Hematopoietic multipotent progenitor cell treated with erythropoietin and hydrocortisone succinate and interleukin-3 and kit ligand, for 8 days (in vitro differentiated cells): ENCODE measurements at places on chromosomes 3 and 15.

- DNase-seq, result no peak
These were observed 23.8 kb upstream of the CNTN6 start for GRCh38 chr3:1068985-1069384.

DNA sequence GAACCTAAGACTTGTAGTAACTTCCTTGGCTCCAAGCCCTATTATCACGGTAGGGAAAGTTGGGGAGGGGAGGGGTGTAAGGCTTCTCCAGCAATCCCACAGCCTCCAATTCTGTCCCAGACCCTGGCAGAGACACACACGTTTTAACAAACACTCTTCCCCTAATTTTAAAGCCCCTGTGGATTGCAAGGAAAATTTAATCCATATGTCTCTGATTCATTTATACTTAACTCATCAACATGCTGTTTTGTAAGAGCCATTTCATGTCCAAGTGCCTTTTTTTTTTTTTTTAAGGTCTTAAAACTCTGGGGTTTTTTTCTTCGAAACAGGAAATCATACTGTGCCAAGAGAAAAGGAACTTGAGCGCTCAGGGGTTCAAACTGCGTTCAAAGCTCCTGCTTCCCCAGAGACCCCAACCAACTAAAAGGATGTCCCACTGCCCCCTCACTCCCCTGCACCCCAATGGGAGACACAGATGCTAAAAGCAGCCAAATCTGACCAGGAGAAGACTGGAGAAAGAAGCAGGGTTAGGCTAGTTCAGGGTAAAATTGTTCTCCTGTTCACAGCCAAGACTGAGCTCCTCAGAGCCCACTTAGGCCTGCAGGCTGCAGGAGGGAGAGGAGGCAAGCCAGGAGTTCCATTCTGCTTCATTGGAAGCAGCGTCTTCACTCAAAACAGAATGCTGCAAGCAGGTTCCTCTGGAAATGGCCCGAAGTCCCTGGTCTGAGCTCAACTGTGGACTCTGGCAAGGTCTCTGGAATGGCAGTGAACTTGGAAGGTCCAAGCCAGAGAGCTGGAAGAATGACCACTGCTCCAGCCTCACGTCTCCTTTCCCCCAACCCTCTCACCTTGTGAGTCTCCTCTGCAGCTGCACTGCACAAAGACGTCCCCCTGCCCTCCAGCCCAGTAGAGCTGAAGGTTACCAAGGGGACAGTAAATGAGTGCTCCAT is 172.5 kb downstream of the NTRK3 start:
- no peak for DNase-seq

DNA sequence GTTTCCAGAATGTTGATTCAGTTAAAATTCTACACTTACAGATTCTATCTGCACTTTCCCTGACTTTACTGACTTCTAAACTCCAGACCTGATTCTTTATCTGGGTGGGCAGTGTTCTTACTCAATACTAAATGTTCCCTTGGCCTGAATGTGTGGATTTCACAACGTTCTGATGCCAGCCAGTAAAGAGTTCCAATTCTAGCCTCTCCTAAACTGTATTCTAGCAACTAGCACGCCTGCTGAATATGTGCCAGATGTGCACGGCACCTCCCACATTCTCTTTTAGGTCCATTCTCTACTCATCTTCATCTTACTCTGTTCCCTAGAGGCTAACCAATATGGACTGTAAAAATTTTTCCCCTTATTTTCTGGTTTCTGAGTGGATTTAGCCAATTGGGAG is 479.5 kb upstream of the AGTR1 start:
- DNase-seq, result no peak

DNA sequence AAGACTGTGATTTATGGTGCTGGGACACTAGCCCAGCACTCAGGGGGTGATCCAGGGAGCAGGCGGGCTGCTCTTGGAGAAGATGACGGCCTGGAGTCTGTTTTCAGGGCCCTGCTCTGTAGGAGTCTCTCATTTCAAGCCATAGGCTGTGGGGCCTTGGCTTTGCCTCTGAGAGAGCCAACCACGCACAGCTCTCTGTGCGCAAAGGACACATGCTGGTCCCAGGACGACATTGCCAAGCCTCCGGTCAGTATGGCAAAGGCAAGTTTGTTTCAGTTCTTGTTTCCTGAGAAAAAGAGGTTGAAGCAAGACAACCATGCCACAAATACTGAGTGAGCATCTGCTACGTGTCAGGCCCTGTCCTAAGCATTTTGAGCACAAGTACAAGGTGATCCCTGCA is 197.1 kb downstream of the EPHB1 start:
- no peak for DNase-seq

- DNase-seq, result no peak
These were observed 1076.9 kb upstream of the CFAP20DC start for GRCh38 chr3:60126511-60127304.

DNA sequence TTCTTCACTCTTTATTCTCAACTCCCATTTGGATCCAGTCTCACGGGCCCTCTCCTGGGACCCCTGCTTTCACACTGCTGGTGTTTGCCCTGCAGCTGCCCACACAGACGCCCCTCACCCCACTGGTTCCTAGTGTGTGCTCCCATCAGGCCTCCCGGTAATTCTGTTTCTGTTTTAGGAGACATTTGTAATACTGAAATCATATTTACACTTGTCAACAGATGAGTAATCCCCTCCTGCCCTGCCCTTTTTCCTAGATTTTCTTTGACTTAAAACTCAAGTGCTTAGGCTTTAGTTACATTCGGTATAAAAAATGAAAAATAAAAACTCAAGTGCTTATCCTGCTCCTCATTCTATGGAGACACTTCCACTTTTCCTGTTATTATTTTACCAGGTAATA is 18.4 kb upstream of the ABTB1 start:
- DNase-seq, result no peak

GRCh38 chr15:39789736-39790135 is 7.1 kb upstream of the FSIP1 start:
- no peak for DNase-seq

DNA sequence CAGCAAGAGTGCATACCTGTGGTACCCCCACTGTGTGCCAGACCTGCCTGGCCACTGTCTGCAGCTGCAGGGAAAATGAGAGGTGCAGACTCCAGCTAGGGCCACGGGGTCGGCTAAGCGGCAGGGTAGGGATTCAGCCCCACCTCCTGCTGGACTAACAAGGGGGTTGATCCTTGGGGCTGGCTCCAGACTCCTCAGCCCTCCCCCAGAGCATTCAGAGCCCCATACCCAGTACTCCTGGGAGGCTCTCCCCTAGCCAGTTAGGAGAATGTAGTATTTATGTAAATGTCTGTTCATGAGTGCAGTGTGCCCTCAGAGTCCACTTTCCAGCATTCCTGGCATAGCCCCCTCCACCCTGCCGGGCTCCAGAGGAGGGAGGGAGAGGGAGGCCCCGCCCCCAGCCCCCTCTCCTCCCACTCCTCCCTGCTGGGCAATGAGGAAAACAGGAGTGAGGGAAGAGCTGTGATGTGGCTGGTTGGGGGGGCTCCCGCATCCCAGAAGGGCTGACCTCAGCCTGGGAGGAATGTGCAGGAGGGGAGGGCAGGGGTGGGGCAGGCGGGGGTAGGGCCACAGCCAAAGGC is 4.5 kb upstream of the SEMA3B start:
- DNase-seq, result no peak

DNA sequence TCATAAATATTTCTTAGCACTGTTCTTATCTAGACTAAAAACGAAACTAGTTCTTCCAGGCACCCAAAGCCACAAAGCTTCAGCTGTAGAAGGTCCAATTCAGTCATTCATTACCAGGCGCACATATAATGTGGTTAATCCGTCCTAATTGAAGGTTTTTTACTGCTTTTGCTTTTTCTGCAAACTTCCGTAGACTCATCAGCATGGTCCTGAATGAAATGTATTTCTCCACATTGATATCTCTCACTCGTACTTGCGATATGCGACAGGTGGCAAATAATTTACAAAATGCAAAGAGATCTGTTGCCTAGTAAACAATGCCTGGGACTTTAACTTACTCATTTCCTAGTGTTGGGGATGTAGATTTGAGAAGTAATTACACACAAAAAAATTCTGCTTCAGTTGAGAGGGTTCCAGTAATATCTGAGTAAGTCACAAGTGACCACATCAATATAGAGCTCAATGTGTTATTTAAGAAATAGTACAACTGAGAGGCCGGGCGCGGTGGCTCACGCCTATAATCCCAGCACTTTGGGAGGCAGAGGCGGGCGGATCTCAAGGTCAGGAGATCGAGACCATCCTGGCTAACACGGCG is 75.0 kb upstream of the MBNL1 start:
- DNase-seq, result peak; percentile 64

DNA sequence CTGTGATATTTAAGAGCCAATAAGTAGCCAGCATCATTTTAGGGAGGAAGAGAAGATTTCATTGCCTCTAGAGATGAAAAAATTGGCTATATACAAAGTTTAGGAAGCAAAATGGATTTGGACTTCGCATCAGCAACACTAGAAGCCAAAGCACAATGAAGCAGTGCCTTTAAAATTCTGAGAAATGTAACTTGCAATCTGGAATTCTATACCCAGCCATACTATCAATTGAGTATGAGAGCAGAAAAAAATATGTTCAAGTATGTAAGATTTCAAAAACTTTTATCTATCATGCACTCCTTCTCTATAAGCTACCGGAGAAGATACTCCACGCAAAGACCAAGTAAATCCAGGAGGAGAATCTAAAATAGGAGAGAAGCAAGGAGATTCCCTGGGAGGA is 47.4 kb upstream of the ATP13A3 start:
- no peak for DNase-seq

- no peak for DNase-seq
These were observed 64.5 kb downstream of the FEM1B start for GRCh38 chr15:68341760-68342725.

DNA sequence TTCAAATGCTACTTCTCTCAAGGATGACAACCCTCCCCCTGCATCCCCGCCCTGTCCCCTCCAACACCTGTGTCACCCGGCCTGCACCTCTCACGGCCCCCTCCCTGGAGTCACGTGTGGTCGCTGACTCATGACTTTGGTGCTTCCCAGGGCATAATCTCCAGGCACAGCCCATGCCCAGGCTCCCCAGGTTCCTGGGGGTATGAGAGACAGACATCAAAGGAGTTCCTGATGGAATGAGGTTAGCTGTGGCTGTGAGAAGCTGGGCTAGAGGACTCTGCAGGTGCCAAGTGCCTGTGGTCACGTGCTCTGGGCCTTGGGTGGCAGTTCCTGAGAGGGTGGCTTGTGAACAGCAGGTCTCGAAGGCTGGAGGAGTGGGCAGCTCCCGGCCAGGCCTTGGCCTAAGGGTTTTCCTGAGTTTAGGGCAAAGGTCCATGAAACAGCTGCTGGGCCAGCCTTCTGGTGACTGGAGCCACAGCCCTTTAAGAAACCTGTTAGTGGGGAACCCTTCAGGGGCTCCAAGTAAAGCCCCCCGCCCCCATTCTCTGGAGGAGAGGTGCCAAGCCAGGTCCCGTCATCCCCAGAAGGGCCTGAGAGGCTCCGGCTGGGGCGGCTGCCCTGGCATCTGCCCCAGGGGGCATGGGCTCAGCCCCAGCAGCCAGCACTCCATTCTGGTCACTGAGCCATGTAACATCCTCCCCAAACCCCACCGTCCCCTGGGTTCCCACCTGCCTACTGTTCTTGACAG is 230.0 kb downstream of the XXYLT1 start:
- no peak for DNase-seq

DNA sequence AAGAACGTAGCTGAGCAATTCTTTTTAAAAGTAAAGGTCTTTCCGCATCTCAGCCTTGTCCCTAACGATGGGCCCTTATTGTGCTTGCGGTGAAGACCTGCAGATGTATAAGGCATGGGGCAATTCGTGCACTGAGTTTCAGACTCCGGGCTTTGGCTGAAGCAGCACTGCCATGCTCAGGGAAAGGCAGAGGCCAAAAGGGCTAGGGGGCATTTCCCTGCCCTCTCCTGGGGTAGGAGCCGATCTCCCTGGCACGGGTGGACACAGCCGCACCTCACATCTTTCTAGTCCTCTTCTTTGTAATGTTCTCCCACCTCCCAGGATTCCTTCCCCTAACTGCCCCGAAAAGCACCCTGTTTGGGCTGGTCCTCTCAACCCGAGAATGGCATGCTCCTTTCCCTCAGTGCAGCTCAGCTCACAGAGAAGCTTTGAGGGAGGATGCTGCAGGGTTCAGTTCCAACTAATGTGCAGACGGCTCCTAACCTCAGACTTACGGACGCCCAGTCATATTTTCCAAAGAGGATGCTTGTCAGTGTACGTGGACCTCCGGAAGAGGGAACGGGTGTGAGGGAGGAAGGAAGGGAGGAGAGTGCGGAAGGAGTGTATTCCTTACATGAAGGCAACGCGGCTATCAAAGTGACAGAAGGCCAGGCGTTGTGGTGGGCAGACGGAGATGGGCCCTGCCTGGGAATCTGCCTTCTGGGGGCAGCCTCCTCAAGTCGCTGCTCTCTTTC is 61.2 kb downstream of the SYNM start:
- DNase-seq, result no peak

- DNase-seq, result no peak
These were observed 37.2 kb downstream of the CMSS1 start for GRCh38 chr3:99854756-99855298.

DNA sequence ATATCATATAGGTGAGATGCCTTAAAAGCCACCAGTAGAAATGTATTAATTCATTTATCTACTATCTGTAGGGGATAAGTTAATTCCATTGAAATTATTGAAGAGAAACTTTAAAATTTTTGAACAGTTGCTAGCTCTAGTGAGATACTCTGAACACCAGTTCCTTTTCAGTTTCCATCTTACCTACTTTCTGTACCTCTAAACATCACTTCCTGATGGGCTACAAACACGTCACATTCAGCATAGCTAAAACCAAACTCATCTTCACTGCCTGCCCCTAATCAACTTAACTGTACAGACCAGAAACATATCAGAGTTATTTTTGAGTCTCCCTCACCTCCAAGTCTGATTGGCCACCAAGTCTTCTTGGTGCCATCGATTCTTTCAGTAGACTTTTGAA is 88.9 kb downstream of the FEZF2 start:
- no peak for DNase-seq

DNA sequence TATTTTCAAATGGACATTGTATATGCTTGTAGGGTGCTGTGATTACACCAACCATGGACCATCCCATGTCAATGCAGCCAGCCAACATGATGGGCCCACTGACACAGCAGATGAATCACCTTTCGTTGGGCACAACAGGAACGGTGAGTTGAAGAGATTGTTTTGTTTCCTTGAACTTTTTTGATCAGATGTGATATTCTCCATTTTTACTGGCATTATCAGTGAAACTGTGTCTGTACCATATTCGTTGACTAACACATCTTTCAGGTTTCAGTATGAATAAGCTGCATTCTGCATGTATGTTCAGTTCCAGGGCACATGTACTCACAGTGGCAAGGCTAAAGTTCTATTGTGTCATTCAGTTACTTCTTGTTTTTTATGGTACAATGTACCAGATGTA is 655.2 kb downstream of the RBMS3 start:
- no peak for DNase-seq

DNA sequence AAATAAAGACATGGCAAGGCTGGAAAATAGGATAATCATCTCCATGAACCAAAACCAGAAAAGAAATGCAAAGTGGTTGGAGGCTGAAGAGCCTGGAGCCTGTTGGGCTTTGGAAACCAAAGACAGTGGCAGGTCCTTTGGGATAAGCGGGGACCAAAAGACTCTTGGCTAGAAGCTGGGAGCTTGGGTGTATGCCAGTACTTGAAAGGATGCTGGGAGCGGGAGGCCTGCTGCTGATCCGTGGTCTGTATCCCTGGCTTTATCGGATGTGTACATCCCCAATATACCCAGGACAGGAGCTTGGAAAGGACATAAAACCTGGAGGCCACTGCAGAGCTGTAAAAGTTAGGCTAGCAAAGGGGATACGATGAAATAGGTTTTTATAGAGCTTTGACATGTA is 1.3 kb upstream of the CHRNB4 start:
- no peak for DNase-seq
